ENCODE measurements at places on chromosomes 12 and 14.

DNA sequence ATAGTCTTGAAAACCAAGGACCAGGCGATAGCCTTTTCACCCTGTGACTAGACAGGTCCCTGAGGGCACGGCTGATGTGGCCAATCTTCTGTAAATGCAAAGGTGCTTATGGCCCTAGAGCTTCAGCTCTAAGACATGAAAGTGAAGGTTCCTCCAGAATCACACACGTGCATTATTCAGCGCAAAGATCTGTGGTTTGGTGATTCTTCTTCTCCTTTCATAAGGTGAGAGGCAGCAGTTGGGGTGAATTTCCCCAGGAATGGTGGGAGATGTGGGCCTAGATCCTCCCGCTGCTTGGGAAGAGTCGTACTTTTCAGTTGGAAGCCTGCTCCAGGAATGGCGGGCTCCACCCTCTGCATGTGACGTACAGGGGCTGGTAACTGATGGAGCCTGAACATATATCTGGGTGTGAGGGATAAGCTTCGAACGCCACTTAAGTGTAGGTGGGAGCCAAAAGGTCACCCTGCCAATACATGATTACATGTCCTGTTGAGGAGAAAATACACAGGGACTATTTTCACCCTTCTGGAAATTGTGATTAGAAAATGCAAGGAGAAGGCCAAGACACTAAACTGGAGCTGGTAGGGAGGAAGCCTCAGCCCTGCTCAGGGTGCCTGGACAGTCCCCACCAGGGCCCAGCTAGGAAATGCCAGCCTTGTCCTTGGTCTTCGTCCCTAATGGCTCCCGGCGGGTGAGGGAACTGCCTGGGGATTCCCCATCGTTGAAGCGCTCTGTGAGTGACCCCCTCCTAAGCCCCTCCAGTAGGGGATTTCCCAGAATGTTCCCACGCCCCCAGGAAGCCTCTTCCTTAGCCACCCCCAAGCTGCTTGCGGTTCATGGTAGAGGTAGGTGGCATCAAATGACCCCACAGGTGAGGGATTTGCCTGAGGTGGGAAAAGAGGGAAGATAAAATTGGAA, 17.6 kb downstream of the BATF start:
- no peak for DNase-seq

DNA sequence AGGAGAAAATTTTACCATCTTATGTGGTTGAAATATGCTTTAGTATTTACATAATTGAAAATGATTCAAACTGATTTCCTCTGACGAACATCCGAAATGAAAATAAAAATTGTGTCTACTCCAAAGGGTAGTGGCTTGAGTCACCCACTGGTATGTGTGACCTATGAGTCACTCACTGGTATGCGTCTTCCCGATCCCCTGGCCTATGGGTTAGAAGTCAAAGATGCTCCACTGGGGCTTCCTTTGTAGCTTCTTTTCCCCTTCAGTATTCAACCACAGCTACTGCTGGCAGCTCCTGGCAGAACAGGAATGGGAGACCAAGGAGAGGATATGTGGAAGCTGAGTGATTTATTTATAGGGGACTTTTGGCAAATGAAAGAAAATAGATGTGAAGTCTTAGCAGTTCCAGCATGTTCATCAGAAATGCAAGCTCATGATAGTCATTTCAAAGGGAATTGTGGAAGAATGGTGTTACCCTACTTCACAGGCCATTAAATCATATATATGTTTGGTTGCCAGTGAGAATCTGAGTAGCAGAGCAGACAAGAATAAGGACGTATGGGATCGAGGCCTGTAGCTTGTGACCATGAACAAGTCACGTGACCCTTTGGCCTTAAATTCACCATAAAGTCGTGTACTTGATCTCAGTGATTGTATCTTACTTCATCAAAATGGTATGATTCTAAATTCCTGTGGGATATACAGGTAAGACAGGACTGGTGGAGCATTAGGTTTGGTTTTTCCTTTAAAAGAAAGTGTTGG, 108.3 kb downstream of the CRADD start:
- peak; percentile 96 for DNase-seq

DNA sequence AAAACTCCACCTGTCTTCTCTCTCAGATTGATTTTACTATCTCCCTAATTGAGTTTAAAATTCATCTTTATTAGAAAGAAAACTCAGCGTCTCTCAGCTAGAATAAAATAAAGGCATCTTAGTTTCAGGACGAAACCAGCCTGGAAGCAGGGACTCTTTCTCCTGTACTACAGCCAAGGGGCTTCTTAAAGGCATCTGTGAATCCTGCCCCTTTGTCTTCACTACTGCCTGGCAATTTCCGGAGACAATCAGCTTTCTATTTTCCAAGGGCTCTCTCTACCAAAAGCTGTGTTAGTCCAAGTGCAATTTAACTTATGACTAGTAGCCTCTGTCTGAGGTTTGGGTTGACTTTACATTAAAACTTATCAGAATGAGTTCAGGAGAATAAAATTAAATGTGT, 623.3 kb upstream of the FOXG1 start:
- DNase-seq, result no peak

DNA sequence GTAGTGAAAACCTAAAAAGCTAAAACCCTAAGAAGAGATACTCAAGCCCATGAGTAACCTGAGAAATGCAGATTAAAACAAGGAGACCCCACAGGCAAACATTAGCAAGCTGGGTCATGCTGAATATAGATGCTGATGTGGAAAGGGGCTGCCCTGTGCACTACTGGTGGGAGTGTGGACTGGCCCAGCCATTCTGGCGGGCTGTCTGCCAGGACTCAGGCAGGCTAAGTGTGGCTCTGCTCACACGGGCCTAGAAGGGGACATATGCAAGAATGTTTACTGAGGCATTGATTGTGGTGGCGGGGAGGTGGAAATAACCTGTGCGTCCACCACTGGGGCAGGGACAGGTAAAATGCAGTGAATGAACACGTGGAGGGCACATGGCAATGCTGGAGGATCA, 48.3 kb downstream of the SPTB start:
- no peak for DNase-seq

GRCh38 chr12:93011100-93011499, 82.0 kb upstream of the EEA1 start:
- no peak for DNase-seq

GRCh38 chr12:49583366-49584094, 15.6 kb upstream of the MCRS1 start:
- peak; percentile 36 for DNase-seq

- DNase-seq, result peak; percentile 41
These were observed 426.0 kb downstream of the GALC start for GRCh38 chr14:87566991-87567390.

DNA sequence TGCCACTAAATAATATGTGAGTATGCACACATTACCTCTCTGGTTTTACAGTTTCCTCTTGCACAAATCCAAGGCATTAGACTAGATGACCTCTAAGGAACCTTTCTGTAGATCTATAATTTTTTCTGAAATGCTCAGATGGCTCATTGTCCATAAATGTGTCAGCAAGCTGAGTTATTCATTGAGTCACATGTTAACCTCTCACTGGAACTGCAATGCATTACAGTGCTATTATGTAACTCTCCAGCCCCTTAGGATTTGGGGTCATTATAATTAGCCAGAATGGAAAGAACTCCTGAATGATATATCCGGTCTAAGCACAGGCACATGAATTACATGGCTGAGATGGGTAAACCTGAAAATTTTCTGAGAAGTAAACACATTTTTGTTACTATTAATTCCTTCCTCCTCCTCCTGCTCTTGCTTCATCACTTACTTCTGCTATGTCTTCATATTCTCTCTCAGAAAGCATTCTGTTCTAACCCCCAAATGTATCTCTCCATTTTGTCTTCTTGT, 20.3 kb upstream of the DRAM1 start:
- peak; percentile 96 for DNase-seq

- DNase-seq, result no peak
These were observed 56.2 kb upstream of the NTF3 start for GRCh38 chr12:5375547-5376295.

DNA sequence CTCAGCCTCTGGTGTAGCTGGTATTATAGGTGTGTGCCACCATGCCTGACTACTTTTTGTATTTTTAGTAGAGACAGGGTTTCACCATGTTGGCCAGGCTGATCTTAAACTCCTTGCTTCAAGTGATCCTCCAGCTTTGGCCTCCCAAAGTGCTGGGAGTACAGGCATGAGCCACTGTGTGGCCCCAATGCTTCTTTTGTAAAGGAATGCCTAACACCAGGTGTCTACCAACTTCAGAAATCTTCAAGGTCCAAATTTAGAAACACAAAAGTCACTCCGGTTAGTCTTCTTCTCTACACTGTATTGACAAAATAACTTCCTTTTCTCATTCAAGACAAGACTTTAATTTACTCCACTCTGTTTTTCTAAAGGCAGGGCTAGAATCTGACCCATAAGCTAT, 188.7 kb downstream of the PRKD1 start:
- DNase-seq, result no peak

GRCh38 chr14:26577711-26578110, 20.1 kb downstream of the NOVA1 start:
- DNase-seq, result no peak

DNA sequence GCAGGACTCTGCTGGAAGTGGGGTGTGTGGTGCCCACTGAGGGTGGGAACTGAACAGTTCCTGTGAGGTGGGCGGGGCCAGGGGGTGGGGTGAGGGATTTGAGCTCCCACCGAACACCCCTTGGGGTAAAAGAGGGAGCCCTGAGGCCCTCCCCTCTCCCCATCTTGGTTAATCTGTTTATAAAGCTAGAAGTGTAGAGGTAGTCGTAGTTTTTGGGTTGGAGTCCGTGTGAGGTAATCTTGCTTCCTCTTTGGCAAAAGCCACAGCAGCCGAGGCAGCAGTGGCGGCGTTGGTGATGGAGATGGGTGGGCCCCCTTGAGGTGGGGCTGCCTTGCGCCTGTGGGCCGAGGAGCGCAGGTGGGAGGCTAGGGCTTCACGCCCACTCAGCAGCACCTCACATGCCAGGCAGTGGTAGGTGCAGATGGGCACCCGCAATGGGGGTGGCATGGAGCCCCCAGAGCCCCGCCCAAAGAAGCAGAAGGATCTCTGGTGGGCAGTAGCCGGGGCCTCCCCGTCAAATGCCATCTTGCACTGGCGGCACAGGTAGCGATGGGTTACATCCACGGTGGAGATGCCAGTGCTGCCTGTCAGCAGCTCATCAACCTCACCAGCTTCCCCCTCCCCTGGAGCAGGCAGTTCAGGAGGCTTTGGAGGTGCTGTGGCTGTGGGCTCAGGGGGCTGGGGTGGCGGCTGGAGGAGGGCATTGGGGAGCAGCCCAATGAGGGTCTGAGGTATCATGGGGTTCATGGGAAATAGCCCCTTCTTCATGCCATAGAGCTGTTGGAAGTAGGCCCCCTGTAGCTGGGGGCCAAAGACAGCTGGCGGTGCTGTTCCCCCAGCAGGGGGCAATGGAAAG, 29.6 kb downstream of the ZFHX2 start:
- no peak for DNase-seq

DNA sequence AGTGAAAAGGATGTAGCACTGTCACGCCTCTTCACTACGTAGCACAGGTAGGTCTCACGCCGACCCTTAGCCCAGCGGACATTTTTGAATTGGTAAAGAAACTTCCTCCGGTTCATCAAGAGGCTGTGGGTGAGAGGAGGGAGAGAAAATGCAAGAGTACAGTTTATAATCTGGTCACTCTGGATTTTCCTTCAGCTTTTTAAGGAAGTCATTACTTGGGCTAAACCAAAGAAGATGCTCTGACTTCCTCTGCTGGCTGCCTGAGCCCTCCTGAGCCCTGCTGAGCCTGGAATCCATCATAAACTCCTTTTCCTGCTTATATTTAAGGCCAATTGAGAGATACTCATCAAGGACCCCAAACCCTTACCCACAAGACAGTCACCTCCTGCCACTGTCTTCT, 5.8 kb downstream of the AICDA start:
- no peak for DNase-seq

DNA sequence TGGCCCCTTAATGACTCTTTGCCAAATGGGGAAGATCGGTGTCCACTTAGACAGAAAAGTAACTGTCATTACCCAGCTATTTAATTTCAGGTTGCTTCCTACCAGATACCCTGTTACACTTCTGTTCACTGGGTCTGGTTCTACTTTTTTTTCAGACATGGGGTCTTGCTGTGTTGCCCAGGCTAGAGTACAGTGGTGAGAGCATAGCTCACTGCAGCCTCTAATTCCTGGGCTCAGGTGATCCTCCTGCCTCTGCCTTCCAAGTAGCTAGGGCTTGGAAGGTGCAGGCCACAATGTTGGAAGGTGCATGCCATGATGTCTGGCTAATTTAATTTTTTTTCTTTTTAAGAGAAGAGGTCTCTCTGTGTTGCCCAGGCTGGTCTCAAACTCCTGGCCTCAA, 147.0 kb upstream of the ARHGAP5 start:
- DNase-seq, result no peak

- DNase-seq, result no peak
These were observed 9.2 kb upstream of the LBHD2 start for GRCh38 chr14:103074729-103075367.

DNA sequence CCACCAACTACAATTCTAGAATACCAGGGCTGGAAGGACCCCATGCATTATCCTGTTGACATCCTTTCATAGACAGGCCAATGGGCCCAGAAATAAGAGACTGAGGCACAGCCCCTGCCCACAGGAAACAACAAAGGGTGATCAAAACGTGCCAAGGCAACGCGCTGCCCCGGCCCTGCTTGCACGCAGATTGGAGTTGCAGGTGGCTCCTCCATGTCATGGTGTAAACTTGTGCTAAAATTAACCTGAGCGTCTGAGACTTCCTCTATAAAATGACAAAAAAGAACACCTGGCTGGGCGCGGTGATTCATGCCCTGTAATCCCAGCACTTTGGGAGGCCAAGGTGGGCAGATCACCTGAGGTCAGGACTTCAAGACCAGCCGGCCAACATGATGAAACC, 30.1 kb downstream of the SPRING1 start:
- DNase-seq, result no peak

GRCh38 chr12:52087961-52088820, 8.7 kb downstream of the SMIM41 start:
- no peak for DNase-seq

GRCh38 chr14:35355981-35356841, 48.3 kb downstream of the NFKBIA start:
- DNase-seq, result peak; percentile 74

DNA sequence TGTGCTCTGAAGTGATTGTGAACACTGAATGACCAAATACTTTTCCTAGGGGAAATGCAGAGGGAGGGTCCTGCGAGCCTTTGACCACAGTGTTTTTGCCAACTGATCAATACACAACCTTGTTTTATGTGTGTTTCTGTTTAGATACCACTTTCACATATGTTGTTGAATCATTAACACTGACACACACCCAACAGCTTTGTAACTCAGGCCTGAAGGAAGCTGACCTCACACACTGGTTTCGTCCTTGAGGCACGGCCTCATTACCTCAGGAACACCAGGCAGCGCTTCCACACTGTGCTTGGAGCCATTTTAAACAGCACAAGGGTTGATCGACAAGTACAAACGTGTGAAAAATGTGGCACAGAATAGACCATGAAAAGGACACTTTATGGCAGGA, 60.0 kb downstream of the PPFIBP1 start:
- DNase-seq, result no peak

All from AG10803 (cell line).